Spinal cord (tissue), 10 donors: ENCODE measurements at places on chromosomes 4 and X. TPM values are rescaled to one million over a fixed set of nuclear protein-coding genes. Genes with fewer than 3 reads are reported as not detected.

GRCh38 chr4:41728573-41728913, 20.0 kb downstream of the PHOX2B start:
- no peaks in the 10 kb centered on the region for H3K36me3 ChIP-seq
- no peaks in the 10 kb centered on the region for H3K4me1 ChIP-seq
- H3K27me3 ChIP-seq = peaks cover 39% of the 10 kb centered on the region
- H3K4me3 ChIP-seq = no peak overlapping the region
- no peak for DNase-seq
- H3K27ac ChIP-seq = no peak overlapping the region

GRCh38 chr4:84634961-84635360, 52.0 kb downstream of the CDS1 start:
- H3K4me1 ChIP-seq = no peaks in the 10 kb centered on the region
- H3K36me3 ChIP-seq = no peaks in the 10 kb centered on the region
- no peak overlapping the region for H3K27ac ChIP-seq

DNA sequence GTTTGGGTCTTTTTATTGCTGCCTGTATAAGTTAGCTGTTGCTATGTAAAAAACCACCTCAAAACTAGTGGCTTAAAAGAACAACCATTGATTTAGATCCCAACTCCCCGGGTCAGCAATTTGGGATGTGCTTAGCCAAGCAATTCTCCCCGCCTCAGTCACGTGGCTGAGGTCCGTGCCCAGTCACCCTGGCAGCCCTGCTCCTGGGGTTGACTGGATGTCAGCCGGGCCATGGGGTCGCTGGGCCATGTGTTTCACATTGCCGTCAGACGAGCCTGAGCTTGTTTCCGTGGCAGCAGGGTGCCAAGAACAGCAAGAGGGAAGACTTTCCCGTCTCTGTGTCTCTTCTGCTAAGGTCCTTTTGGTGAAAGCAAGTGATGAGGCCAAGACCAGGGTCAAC, 345.7 kb upstream of the FAT1 start:
- no peak for DNase-seq
- H3K4me1 ChIP-seq = peaks cover 7% of the 10 kb centered on the region
- no peaks in the 10 kb centered on the region for H3K27me3 ChIP-seq
- no peak overlapping the region for H3K4me3 ChIP-seq

DNA sequence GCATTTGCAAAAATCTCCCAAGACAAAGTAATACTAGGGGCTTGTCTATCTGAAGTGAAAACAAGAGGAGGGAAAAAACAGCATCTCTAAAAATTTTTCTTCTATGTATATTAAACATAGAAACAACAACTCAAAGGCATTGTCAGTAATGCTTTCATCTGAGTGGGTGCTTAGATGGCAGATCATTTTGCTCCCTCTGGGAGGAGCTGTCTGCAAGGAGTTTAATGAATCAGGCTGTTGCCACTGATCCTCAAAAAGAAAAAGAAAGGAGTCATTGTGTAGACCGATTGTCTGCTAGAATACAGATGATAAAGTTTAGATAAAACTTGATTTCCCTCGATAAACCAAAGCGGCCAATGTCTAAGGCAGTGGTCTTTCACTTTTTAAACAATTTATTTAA, 49.7 kb upstream of the KLHL8 start:
- H3K4me3 ChIP-seq = no peak overlapping the region
- no peak for DNase-seq
- H3K27me3 ChIP-seq = no peaks in the 10 kb centered on the region
- H3K36me3 ChIP-seq = no peaks in the 10 kb centered on the region
- H3K4me1 ChIP-seq = no peaks in the 10 kb centered on the region

ATG4A gene
- polyA plus RNA-seq = 10.5 TPM

TEC gene
- polyA plus RNA-seq = 1.1 TPM
